Pancreas (tissue), 10 donors: ENCODE measurements at places on chromosomes 6 and 20. TPM values are rescaled to one million over a fixed set of nuclear protein-coding genes. Genes with fewer than 3 reads are reported as not detected.

The NQO2 gene
- 21.0 TPM for total RNA-seq

DNA sequence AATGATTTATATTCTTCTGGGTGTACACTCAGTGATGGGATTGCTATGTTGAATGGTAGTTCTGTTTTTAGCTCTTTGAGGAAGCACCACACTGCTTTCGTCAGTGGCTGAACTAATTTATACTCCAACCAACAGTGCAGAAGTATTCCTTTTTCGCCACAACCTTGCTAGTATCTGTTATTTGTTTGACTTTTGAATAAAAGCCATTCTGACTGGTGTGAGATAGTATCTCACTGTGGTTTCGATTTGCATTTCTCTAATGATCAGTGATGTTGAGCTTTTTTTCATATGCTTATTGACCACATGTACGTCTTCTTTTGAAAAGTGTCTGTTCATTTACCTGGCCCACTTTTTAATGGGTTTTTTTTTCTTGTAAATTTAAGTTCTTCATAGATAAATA lies 583.8 kb upstream of the ARID1B start:
- no peak overlapping the region for H3K4me3 ChIP-seq
- no peak overlapping the region for H3K27ac ChIP-seq
- no peaks in the 10 kb centered on the region for H3K27me3 ChIP-seq
- no peaks in the 10 kb centered on the region for H3K4me1 ChIP-seq
- DNase-seq = no peak

The NMBR gene
- not detected for total RNA-seq

GRCh38 chr6:168118935-168119334 lies 39.9 kb upstream of the FRMD1 start:
- no peak for DNase-seq
- H3K27ac ChIP-seq = no peak overlapping the region
- H3K36me3 ChIP-seq = no peaks in the 10 kb centered on the region

- no peaks in the 10 kb centered on the region for H3K36me3 ChIP-seq
- no peak overlapping the region for H3K4me3 ChIP-seq
- no peak overlapping the region for H3K27ac ChIP-seq
- DNase-seq = no peak
- H3K27me3 ChIP-seq = no peaks in the 10 kb centered on the region
Observed at GRCh38 chr20:37702403-37703034, 8.7 kb downstream of the CTNNBL1 start.

DNA sequence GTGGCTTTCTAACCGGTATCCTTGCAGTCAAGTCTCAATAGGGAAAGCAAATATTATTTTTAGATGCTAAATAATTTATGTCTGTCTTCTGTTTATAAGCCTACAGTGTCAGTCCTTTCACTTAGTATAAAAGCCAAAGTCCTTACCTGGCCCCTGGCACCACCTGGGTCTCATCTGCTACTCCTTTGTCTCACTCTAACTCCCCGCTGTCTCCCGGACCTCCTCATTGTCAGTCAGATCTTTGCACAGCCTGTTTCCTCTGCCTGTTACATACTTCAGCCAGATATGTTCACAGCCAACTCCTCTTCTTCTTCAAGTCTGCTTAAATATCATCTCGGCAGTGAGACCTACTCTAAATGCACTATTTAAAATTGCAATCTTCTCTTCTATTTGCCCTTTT lies 84.2 kb downstream of the THEMIS start:
- H3K27ac ChIP-seq = no peak overlapping the region
- no peak overlapping the region for H3K4me3 ChIP-seq
- H3K27me3 ChIP-seq = no peaks in the 10 kb centered on the region
- no peaks in the 10 kb centered on the region for H3K4me1 ChIP-seq
- no peak for DNase-seq

The IL17A gene
- total RNA-seq = not detected

DNA sequence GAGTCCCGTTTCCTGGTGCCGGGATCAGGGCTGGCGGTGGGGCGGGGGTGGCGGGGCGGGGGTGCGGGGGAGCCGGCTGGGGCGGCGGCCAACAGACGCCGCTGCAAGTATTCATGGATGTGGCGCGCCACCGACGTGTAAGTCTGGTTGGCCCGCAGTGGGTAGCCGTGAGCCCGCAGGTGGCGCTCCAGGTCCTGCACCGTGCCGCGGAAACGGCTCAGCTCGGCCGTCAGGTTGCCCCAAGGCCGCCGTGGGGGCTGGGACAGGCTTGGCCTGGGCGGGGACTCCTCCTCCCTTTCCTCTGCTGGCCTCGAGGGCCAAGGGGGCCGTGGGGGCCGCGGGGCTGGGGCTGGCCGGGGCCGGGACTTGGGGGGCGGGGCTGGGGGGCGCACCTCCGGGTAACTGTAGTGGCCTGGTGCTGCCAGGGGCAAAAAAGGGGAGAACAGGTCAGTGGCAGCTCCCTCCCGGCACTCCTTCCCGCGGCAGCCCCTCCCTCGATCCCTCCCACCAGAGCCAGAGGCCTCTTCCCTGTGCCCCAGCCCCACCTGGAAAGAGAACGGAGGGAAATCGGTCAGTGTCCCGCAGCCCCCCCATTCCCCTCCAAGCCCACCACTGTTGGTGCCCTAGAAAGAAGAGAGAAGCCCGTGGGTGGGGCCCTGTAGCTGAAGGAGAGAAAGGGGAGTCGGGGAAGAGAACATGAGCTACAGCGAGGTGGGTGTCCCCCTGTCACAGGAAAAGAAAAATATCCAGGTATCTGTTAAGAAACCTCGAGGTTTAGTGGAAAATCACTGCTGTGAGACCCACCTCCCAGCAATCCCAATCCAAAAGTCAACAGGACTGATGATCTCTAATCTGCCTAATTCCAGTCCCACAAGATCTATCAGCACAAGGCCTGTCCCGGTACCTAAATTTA lies 21.3 kb downstream of the TNXB start:
- H3K4me1 ChIP-seq = no peaks in the 10 kb centered on the region
- H3K4me3 ChIP-seq = no peak overlapping the region
- H3K27me3 ChIP-seq = no peaks in the 10 kb centered on the region
- DNase-seq = peak; percentile 76
- no peak overlapping the region for H3K27ac ChIP-seq

DNA sequence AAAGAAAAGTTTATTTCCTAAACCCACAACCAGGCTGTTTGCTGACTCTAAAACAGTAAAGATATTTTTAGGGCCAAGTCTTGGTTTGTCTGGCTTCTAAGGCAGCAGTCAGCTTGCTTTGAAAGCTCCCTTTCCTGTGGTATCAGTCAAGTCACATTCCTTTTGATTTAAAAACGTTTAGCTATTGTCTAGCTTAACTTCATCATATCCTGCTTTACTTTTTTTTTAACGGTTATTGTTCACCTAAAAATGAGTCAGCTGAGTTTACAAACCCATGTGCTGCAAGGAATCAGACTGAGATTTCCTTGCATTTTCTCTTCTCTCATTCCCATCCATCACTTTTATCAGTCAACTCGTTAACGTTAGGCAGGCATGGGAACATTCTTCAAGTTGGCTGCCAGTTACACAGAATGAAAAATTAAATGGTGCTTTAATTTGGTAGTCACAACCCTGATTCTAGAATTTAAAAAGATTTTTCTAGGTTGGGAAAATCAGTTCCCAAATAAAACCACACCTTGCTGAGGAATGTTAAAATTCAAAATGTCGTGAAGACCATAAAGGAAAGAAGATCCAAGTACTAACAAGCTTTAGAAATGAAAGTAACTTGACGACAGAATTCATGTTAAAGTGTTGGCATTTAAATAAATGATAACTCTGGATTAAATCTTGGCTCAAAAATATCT lies 45.9 kb downstream of the ELOVL5 start:
- peaks cover 9% of the 10 kb centered on the region for H3K4me1 ChIP-seq
- H3K36me3 ChIP-seq = no peaks in the 10 kb centered on the region
- no peak overlapping the region for H3K27ac ChIP-seq
- no peaks in the 10 kb centered on the region for H3K27me3 ChIP-seq
